Inflammatory macrophage treated with lipopolysaccharide for 1 hour (primary cell): ENCODE measurements at places on chromosomes 4 and X.

- peak; percentile 31 for DNase-seq
Measured at GRCh38 chr4:7742807-7743280, 196.8 kb downstream of the AFAP1 start.

DNA sequence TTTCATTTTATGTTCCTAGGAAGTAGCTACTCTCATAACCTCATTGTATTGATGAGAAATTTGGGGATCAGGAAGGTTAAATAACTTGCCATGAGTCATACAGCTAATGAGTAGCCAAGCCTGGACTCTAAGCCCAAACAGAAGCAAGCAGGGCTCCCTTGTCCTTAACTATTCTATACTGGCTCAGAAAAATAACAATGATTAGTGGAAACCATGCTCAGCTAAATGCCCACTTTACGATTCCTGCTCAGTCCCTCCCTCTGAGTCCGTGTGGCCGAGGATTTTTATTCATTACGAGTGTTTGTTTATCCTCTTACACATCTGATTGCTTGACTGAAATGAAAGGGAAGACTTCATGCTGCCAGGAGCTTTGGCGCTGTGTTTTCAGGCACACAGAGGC lies 100.9 kb downstream of the SLC34A2 start:
- DNase-seq = no peak

GRCh38 chrX:9657590-9658256 lies 107.9 kb downstream of the GPR143 start:
- DNase-seq = no peak

- DNase-seq = no peak
Measured at GRCh38 chrX:19907794-19908193, 20.4 kb upstream of the SH3KBP1 start.

DNA sequence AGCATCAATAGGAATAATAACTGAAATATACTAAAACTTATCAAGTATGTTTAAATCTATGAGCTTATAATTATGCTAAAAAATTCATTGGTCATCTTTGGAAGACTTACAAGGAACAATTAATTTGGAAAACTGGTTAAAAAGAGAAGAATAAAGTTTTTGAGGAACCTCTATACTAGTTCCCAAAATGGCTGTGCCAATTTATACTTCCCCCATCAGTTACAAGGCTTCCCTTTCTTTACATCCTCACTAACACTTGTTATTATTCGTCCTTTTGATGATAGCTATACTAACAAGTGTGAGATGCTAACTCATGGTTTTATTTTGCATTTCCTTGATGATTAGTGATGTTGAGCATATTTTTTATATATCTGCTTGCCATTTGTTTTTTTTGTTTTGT lies 17.1 kb downstream of the OGT start:
- no peak for DNase-seq

DNA sequence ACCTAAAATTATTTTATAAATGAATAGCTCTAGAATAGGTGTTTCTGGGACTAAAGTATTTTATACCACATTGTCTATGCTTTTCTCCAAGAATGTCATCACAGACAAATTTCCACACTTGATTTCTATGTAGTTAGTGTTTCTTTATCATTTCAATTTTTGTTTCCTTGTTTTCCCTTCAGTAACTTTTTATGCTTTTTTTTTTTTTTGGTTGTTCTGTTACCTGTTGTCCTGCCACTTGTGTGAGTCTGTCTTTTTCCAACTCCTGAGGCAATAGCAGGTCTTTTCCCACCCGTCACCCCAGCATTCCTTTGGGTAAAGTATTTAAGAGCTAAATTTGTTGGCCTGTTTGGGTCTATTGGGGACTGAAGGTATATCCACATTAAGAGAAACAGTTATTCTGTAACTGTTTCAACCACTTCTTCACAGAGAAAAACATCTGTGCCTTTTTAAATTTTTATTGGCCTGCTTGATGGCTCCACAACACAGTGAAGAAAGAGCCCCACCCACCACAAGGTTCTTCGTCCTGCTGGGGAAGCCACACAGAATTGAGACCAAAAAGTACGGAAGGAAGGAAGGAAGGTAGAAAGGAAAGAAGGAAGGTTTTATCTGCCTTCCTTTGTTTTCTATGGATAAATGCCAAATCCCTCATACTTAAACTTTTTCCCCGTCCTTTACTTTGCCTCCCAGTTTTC lies 17.7 kb upstream of the GPC3 start:
- DNase-seq = no peak

GRCh38 chrX:104913348-104913747 lies 307.1 kb downstream of the TEX13A start:
- DNase-seq = no peak

DNA sequence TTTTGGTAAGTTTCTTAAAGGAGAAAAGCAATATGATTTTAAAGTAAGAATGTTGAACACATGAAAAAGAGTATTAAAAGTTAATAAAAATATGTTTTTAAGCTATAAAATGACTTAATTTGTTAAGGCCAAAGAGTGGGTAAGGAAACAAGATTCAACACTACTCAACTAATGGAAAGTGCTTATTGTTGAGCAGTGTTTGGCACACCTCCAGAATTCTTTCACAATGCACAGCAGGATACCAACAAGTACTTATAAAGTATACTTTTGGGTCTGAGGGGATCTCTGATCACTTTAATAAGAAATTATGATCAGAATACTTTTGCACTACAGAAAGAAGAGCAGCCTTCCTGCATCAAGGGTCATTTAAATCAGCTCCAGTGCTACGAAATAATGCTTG lies 5.9 kb downstream of the LAMP2 start:
- no peak for DNase-seq

DNA sequence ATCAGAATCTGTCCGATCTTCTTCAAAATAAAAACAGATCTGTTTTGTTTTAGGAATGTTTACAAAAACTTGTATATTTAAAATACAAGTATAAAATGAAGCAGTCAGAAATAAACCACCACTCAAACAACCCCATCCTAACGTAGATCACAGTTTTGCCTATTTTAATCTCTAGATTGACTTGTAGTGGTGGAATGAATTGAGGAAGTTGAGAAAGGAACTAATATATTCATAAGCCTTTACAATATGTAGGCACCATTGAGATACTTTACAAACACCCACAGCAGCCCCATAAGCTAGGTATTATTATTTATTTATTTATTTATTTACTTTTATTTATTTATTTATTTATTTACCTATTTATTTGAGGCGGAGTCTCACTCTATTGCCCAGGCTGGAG lies 52.3 kb upstream of the KLF3 start:
- DNase-seq = no peak

DNA sequence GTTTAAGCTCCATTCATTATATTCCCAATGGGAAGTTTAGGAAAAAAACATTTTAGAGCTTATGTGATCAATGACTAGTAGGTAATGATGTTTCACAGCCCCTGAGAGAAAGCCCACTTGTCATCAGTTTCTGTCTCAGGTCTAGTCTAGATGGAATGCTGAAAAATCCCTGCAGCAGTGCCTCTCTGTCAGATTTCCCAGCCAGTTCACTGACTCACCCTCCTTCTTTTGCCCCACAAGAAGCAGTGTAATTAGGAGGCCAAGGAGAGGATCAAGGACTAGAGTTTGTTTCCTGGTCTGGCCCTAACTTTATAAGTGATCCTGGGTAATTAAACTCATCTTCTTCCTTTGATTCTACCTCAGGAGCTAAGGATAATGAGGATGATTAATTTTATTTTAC lies 118.7 kb upstream of the ANXA3 start:
- DNase-seq = no peak

DNA sequence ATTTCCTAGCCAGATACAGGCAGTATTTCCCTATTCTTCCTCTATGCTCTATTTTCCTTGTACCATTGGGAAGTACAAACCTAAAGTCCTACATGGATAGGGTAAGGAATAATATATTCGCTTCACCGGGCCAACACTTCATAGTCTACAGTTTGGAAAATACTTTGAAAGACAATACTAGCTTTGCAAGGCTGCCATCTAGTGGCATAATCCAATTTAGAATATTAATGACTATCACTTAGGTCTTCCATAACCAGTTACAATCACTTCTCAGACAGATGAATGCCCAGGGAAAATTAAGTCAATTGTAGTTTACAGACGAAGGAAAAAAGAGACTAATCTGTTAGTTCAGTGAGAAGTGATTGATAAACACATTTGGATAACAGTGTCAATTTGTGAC lies 141.0 kb upstream of the FAM47C start:
- DNase-seq = peak; percentile 38

GRCh38 chrX:42131856-42132255 lies 208.5 kb upstream of the CASK start:
- DNase-seq = no peak

GRCh38 chr4:15336410-15337167 lies 91.2 kb upstream of the C1QTNF7 start:
- DNase-seq = peak; percentile 23

- no peak for DNase-seq
Measured at GRCh38 chrX:136431625-136432024, 56.1 kb upstream of the BRS3 start.

DNA sequence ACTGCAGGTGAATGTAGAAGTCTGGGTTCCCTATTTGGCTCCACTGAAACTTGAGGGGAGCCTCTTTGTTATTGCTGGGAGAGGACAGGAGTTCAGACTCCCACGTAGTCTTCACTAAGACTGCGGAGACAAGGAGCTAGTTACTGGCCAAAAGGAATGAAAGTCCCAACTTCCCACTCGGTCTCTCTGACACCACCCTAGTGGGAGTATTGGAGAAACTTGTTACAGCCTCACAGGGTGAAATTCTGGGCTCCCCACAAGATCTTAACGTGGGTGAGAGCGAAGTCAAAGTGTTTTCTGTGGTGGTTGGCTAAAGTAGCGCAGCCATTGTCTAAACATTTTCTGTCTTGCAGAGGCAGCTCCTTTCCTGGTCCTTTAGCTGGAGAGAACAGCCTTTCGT lies 13.5 kb downstream of the MYOZ2 start:
- DNase-seq = peak; percentile 49

DNA sequence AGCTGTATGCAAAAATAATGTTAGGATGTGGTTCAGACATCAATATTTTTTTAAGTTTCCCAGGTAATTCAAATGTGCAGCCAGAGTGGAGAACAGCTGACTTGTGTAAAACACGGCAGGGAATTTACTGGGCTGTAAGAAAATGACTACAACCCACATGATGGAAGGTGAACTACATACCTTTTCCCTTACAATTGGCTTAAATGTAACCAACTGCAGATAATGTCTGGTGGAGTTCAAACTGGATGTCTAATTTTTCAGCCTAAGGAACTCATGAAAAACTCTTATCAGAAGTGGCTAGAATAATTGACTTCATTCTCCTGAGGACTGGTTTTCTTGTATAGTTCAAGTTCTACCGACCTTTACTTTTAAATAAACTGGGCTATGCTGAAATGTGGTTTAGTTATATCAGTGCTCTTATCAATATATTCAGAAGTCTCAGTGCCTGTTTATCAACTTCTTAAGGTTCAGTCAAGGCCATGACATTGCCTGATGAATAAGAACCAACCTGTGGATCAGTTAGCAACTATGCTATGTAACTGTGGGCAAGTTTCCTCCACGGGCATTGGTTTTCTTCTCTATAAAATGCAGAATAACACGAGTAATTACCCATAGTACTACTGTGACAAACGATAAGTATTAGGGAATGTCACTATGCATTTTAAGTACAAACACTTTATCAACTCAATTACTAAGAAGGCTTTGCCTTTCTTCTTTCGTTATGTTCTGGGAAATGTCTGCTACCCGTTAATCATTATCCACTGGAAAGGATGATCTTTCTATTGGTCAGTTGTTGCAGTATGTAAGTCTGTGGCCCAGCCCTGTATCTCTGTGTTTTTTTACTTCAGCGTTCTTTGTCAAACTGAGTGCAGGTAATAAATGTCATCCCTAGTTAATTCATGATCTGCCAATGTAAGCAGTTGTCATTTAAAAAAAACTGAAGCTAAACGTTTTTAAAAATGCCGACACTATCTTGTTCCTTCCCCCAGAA lies 181.6 kb downstream of the PCDH7 start:
- DNase-seq = no peak

DNA sequence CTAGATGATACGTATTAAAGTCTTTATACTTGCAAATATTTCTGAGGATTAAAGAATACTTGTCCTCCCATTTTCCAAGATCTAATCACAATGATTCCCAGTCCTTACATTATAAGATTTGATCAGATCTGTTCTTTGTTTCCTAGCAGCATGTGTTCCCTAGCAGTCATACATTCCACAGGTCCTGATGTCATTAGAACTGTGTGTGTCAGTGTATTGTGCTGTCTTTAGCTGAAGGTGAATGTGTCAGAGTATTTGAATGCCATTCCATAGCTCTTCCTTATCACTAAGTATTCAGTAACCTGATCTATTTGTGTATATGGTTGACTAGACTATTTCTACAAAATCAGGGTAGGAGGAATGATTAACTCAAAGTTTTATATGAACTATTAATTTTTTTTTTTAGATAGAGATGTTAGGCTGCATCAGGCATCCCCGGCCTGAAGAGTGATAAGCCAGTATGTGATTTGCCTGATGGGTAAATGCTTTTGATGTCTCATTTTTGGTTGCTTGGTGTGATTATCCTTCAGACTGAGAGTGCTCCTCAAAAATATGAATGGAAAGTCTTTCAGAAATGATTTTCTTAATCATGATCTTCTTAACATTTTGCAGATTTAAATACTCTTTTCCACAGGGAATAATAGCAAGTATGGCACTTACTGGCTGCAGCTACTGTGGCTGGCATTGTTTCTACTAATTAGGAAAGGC lies 4.4 kb downstream of the ADGRL3 start:
- DNase-seq = no peak

DNA sequence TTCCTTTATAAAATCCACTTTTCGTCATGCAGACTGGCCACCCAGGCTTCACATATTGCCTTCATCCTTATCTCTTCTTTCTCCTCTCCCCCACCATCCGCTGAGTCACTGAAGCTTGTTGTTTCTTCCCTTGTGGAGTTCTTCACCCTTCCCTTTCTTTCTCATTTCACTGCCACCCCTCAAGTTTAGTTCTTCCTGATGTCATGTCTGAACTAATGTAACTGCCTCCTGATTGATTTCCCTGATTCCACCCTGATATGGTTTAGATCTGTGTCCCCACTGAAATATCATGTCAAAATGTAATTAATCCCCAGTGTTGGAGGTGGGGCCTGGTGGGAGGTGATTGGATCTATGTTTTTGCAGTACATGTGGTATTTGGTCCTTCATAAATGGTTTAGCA lies 151.4 kb downstream of the CPEB2 start:
- DNase-seq = no peak

DNA sequence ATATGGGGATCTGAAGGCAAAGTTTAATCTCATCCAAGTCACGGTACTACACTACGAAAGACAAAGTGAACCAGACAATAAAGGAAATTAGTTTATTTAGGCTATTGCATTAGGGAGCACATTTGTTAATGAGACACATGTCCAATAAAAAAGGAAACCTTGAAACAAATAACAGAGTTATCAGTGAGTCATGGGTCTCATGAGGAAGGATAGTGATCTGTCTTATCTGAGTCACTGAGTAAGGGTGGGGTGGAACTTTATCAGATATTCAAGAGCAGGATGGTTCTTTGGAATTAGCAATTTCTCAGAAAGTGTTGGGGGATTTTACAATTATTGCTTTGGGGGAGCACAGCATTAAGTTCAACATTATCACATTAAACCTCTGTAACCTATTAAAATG lies 188.9 kb upstream of the IL1RAPL1 start:
- no peak for DNase-seq

DNA sequence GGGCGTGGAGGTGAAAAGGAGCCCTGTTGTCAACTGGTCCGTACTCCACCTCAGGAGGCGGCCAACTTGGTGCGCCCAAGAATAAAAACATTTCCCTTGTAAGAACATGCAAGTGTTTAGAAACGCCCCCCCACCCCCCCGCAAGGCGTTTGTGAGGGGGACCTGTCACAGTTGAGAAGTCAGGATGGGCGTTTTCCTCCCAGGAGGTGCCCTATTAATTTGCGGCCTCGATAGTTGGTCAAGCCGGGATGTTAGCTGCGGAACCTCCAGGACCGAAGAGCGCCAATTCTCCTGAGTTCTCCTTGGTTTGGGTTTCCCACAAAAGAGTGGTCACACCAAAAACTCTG lies 651 bp upstream of the SAP30 start:
- DNase-seq = no peak
